ENCODE measurements at places on chromosomes 1 and 21. TPM values are rescaled to one million over a fixed set of nuclear protein-coding genes. Genes with fewer than 3 reads are reported as not detected.

DNA sequence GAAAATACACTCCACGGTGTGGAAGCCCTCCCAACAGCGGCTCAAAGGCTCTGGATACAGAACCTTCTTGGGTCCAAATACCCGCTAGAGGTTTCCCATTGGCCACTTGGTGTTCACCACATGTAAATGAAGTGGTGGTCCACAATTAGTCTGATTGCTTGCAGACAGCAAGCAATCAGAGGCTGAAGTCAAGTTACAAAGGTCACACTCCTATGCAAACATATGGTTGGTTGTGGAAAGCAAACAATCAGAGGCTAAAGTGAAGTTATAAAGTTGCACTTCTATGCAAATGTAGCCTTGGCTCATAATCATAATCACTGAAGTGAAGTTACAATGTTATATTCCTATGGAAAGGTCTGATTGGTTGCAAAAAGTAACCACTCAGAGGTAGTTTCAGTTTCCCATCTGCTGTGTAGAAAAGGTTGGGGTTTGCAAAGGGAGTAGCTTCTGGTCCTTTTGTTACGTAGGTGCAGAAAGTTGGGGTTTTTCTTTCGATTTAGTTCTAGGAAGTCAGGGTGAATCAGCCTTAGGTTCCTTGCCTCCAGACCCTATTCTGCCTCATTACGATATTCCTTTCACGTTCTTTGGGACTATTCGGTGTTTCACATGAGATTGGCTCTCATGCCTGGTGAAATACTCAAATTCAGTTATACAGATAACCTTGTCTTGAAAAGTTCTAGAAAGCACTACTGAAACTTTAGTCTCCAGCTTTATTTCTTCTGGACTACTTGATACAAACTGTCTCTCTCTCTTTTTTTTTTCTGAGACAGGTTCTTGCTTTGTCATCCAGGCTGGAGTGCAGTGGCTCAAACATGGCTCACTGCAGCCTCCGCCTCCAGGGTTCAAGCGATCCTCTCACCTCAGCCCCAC is 36.7 kb upstream of the MTF2 start:
- DNase-seq: peak; percentile 43

The LCE3D gene
- total RNA-seq: not detected

DNA sequence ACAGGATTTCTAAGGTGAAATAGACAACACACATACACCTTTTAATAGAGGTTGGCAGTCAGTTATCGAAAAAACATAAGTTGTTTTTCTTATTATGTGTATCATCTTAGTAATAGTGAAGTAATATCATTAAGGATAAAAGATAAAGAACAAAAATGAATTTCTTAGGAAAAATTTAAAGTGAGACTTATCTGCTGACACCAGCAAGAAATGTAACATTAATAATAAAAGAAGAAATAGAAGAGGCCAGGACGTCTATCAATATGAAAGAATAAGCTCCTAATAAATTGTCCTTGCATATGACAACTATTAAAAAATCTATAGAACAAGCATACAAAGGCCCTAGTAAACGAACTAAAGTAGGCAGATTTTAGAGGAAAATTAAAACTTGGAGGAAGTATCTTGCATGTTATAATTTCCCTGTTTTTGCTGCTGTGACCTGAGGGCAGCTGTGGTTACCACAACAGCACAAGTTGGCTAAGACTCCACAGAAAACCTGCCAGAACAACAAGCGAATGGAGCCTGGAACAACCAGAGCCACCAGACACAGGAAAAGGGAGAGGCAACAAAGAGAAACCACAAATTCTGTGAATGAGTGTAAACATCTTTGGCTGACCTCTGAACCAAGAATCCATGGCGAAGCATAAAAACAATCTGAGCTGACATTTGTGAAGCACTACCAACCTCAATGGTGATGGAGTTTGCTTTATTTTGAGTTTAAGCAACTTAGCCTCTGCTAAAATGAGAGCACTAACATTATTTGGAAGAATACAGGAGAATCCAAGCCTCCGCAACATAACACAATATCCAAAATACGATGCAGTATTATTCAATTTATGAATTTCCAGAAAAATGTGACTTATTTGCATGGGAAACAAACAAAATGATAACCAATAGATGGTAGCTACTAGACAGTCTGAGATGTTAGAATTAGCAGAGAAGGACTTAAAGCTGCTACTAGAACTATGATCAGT is 207.5 kb downstream of the KCNT2 start:
- DNase-seq: no peak

DNA sequence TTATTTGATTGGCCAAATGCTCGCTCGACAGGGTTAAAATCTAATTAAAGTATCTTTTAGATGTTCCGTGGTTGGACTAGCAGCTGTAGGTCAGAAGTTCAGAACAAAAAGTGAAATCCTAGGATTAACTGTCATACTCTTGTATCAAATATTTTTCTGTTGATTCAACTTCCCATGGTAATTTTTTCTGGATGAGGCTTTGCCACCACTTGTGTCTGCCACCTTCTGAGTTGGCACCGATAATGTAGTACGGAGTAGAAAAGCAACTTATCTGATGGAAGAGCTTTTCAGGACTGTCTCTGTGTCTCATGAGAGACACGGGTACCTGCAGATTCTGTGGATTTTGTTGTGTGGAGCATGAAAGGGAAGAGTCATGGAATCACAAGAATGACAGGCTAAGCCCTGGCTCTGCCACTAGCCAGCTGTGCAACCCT is 44.6 kb upstream of the CNN3 start:
- no peak for DNase-seq

GRCh38 chr1:177848577-177848976 is 121.3 kb downstream of the SEC16B start:
- DNase-seq: no peak

- DNase-seq: no peak
Observed at GRCh38 chr1:68814067-68814466, 317.2 kb upstream of the DEPDC1 start.

GRCh38 chr1:161367684-161368400 is at the start of gene CFAP126:
Gene CFAP126, minus strand, starts transcription at chr1:161367876. Its CDS starts 8 bp downstream, at chr1:161367868.
- DNase-seq: peak; percentile 78

The OR2T35 gene
- total RNA-seq: not detected

DNA sequence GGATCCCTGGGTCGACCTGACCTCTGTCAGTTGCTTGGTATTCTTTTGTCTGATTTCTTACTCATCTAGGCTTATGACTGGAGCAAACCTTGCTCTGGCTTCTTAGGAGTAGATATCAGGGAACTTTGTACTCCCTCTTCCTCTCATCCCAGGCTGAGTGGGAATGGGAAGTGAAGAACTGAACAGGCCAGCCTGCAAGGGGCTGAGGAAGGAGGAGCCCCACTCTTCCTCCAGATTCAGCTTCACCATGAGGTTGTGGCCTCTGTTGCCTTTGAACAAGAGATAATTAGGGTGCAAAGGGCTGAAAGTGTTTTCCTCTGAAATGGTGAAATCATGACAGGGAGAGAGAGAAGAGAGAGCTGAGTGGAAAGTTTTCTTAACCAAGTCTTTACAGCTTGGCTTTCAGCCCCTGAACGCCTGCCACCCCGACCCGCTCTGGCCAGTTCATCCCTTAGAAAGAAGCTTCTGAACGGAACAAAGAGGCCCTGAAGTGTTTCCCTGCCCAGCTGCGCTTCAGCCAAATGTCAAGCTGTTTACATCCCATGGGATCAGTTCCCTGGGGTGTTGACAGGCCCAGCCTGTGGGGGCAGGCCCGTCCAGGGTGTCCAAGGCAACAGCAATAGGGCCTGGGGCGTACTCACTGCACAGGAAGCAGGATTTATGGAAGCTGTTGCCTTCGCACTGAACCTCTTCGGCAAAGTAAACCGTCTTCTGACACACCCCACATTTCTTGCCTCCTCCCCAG is 11.2 kb downstream of the CSRP1 start:
- no peak for DNase-seq

DNA sequence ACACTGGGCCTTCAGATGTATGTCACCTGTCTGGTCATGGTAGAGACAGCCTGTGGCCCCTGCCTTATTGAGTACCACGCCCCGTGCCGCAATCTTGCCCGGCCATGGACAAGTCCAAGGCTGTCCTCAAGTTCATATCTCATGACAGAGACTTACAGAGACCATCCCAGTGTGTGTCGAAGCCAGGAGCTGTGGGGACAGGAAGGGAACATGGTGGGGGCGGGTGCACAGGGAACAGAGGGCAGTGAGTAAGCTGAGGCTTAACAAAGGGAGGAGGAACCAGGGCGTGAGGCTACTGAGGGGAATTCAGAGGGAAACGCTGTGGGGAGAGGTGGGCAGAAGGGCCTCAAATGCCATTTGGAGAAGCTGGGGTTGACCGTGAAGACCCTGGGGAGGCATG is 75.8 kb downstream of the ALPL start:
- DNase-seq: no peak

The DNAH14 gene
- not detected for total RNA-seq

DNA sequence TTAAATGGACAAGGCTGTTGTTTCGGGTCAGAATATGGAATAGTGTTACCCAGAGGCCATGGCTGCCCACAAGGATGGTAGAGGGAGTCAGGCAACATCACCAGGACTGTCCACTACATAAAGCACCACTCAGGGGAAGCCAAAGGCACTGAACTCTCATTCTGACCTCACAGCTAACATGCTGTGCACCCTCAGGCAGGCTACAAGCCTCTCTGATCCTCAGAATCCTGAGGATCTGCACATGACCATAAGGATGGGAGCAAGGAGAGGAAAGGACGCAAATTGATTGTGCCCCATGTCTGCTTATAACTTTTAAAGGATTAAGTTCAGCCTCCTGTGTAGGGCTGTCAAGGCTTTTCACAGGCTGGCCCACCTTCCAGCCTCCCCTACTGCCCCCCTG is 38.7 kb downstream of the PLEKHA6 start:
- no peak for DNase-seq

The CYP4B1 gene
- total RNA-seq: not detected

- no peak for DNase-seq
Observed at GRCh38 chr1:50450861-50451653, 27.8 kb upstream of the DMRTA2 start.
